ENCODE measurements at places on chromosomes 4 and X.

DNA sequence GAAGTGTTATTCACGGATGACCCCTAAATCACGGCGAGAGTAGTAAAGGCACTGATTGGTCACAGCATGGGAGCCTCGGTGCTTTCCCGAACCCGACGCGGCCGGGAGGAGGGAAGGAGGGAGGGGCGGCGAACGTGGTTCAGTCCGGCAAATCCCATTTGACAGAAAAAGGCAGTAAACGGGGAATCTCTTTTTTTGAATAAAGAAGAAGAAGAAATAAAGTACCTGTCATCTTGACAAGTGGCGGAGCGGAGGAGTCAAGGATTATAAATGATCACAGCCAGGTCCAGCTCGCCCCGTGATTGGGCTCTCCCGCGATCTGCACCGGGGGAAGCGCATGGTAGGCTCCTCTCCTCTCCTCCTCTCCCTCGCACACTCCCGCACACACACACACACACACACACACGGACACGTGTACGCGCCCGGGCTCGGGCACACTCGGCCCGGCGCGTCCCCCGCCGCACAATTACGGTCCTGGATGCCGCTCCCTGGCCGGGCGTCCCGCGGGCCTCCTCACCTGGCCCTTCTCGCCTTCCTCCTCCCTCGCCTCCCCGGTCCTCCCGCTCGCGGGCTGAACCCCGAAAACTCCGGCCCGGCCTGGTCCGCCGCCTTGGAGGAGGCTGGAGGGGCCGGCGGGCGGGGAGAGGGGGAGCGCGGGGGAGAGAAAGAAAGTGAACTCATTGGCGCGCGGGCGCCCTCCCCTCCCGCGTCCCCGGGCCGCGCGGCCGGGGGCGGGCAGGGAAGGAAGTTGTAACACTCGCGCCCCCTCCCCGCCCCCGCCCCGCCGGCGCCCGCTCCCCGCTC lies 99.2 kb upstream of the TENM3 start:
- DNase-seq = no peak

DNA sequence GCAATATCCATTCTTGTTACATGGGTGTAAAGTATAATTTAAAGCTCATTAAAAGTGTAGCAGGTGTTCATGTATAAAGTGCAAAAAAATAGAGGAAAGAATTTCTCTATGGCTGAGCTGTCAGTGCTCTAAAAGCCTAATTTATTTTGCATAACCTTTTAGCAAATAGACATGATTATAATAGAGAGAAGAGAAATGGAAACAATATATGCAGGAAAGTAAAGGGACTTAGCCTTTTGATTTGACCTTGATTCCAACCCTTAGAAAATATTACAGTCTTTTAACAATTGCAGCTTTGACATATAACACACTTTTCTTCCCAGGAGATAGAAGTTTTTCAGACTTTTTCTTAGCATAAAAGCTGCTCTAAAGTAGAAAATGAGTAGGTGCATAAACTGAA lies 978.3 kb downstream of the PCDH18 start:
- no peak for DNase-seq

- DNase-seq = no peak
Measured at GRCh38 chrX:39848243-39848642, 249.5 kb downstream of the BCOR start.

DNA sequence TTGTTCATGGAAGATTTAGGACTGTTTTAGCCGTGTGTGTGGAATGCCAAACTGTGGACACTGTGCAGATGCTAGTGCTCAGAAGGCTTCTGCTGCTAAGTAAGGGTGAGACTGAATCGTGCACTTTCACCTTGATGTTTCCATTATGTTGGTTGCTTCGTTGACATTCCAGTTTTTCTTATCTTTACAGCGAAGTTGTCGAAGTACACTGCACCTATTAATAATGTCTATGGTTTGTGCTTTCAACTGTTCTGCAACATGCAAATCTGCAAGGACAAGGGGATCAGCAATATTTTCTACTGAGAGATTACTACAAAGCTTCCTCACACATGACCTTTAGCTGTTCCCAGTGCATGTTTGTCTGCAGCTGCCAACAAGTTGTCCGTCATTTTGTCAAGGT lies 67.7 kb downstream of the UGT2A3 start:
- DNase-seq = no peak

DNA sequence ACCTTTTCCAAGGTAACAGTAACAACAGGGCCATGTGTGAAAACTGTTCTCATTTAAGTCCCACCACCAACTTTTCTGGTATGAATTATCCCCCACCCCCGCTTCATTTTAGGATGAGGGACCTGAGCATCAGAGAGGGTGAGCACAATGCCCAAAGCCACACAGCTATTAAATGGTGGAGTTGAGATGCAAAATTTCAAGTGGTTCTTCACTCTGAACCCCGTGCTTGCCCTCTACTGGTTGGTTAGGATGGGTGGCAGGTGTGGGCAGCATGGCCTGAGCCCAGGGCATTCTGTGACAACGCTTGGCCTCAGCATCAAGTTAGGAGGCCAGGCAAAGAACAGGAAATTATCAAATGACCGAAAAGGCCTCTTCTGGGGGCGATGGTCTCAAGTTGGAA lies 33.5 kb downstream of the MED28 start:
- DNase-seq = no peak

- no peak for DNase-seq
Measured at GRCh38 chr4:83065266-83065665, 30.3 kb downstream of the COPS4 start.
